Retina (tissue), 1 donor: ENCODE measurements at places on chromosomes 2 and 18.

DNA sequence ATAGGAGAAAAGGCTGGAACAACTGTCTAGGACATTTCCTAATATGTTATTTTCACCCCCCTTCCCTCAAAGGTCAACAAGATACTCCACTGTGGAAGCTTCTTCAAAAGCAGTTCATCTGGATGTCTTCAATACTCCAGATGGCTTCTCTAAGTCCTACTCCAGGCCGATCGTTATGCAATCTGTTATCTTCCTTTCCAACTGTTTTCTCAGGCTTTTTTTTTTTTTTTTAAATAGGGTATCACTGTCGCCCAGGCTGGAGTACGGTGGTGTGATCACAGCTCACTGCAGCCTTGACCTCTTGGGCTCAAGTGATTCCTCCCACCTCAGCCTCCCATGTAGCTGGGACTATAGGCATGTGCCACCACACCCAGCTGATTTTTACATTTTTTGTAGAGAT, 26.3 kb downstream of the ATP8B1 start:
- DNase-seq = no peak

- DNase-seq = no peak
Measured at GRCh38 chr18:76941284-76941683, 118.9 kb downstream of the ZNF236 start.

DNA sequence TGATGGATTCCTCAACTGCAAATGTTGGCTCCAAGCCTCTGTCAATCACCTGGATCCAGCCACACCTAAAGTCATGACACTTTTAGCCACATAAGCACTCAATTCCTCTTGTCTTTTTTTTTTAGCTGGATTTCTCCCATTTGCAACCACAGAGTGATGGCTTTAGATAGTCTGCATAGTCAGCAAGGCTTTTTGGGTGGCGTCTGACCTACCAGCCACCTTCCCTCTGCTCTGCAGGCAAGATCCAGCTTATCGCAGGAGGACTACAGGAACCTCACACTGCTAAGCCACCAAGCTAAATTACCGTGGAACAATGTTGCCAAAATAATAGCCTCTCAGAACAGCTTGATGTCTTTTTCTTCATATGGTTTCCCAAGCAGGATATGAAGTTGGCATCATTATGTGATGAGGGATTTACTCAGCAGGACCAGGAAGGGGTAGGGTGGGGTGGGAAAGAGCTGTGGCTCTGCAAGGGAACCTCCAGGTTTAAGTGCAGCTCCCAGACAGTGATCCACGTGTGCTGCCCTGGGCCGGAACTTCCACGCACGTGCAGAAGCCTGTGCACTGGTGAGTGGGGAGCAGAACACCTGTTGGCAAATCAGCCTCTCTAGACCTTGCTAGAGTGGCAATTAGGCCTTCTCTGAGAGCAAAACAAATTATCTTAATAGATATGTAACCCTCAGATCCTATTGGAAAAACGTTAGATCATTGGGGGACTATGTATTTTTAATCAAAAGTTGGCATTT, 170.6 kb upstream of the NCK2 start:
- no peak for DNase-seq

DNA sequence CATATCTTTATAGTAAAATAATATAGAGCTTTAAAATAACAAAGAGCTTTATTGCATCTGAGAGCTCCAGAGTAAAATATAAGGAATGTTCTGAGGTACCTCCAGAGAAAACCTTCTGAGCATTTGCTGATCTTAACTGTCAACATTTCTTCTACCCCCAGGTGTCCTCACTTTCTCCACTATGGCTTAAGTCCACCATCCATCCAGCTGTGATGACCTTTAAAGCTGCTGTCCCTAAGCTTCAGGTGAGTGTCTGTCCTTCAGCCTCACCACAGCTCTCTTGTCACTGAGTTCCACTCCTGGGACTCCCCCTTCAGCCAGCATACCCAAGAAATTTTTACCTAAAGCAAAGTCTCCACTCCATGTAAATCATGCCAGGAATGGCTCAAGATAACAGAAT, 137.9 kb downstream of the MYO5B start:
- no peak for DNase-seq

DNA sequence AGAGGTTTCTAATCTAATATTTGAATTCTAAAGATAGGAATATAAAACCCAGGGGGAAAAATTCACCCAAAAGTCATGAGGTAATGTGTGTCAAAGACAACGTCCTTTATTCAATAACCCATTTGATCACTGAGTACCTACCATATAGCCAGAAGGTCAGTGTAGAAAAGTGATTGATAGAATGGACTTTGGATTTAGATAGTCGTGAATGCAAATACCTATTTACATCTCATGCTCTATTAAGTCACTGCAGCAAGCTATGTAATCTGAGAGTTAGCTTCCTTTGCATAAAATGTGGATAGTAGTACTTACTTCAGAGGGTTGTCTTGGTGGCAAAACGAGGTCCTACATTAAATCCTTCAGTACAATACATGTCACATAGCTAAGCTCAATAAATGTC, 27.8 kb upstream of the TRIB2 start:
- no peak for DNase-seq

- DNase-seq = no peak
Measured at GRCh38 chr18:9973470-9973869, 59.7 kb downstream of the VAPA start.

DNA sequence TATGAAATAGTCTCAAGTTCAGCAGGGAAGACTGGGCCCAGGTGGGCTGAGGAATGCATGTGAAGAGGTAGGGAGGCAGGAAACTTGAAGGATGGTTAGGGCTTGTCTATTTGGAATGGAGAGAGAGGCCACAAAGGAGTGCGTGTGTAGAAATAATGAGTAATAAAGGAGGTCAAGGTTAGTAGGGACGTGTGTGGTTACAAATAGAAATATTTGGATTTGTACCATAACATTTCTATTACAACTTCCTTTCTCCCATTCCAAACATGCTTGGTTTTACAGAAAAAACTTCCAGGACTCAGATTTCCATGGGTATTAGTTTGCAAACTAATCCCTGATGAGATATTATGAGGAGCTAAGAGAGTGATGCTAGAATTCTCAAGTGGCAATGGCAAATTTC, 280.6 kb downstream of the NCKAP5 start:
- DNase-seq = no peak
